Stimulated activated CD8-positive, alpha-beta memory T cell treated with anti-CD3 and anti-CD28 coated beads, Interleukin-7, amount 100 ng/mL, for 48 hours (primary cell): ENCODE measurements at places on chromosomes 6 and 20.

DNA sequence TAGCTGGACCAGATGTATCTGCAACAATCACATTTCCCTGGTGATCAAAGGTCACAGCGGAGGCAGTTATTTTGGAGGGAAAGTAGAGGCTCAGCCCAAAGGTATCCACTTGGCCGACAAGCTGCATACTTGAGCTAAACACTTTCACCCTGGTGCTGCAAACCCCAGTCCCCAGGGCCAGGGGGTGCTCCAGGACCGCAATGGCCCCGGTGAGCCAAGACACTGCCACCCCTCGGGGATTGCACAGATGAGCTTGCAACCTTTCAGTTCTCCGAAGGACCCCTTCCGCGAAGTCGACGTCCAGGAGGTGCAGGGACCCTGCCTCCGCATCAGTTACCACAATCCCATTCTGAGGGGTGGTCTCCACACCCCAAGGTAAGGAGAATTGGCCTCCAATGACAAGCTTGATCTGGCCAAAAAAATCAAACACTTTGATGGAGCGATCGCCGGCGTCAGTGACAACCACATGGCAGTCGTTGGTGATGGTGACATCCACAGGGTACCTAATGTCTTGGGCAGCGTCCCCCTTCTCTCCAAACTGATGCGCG, 823 bp downstream of the NHLRC1 start:
- no peak for DNase-seq

- peak; percentile 61 for DNase-seq
Measured at GRCh38 chr6:28884423-28885131, 39.2 kb downstream of the TRIM27 start.

DNA sequence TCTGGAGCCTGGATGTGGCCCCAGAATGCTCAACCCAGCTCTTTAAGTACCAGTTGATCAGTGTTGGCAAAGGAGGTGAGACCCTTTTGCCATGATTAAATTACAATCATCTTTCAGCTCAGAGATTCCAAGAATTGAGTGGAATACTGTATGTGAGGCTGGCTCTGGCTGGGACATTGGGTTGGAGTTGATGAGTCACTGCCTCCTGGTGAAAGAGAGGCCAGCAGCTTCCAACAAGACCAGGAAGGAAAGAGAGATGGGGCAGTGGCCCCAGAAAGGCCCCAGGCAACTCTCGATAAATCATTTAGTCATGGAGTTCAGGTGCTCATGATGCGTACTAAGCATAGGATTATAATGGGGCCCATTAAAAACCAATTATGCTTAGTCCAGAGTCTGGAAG, 2.1 kb downstream of the TGM6 start:
- no peak for DNase-seq

GRCh38 chr20:49427751-49428518, 54.5 kb downstream of the KCNB1 start:
- DNase-seq = no peak

DNA sequence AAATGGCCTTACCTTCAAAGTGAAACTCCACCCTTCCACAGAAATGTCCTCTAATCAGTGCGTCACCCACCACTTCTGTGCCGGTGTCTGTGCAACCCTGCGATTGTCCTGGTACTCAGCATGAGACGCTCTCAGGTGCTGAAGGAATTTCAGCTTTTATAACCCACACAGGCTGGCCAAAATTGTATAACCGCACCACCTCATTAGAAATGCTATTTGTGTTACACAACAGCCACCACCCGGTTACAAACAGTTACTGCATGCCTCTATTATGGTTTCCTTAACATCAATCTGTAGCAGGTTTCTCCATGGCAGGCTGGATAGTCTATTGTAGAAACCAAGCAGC, 51.5 kb downstream of the SLC23A2 start:
- peak; percentile 24 for DNase-seq

GRCh38 chr6:101429845-101430244, 36.3 kb downstream of the GRIK2 start:
- no peak for DNase-seq

GRCh38 chr20:61960836-61961235, 104.8 kb downstream of the TAF4 start:
- DNase-seq = no peak

GRCh38 chr6:142883011-142883410, 62.0 kb downstream of the HIVEP2 start:
- no peak for DNase-seq

- DNase-seq = no peak
Measured at GRCh38 chr20:42749556-42749955, 440.1 kb downstream of the PTPRT start.

DNA sequence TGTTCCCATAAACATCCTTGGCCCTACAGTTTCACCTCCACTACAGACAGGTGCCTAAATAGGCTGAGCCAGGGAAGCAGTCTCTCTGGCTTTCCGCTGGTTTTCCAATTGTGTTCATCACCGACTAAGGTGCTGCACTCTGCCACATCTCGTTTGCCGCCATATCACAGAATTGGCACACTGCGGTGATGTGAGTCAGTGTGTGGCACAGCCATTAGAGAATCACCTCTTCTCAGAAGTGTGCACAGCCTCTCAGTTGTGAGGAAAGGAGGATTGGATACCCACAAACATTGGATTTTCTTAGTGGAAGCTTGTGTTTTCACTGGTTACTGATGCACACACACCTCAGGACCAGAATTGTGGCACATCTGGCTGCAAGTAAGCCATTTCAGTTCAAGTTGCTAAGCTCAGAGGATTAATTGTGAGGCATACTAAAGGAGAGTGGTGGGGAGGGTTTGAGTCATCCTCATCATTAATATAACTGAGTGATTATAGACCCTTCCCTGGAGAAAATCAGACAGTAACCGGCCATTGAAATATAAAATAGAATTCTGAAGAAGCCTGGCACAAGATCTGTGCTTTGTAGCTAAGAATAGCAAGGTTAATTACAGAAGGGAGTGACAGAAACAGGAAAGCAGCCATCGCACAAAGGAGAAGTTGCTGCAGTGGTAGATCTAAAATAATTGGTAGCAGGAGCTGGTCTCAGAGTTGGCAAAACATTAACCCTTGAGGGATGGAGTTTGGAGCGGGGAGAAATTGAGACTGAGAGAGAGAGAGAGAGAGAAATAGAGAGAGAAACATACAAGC, 506.9 kb downstream of the LMBRD1 start:
- DNase-seq = no peak

DNA sequence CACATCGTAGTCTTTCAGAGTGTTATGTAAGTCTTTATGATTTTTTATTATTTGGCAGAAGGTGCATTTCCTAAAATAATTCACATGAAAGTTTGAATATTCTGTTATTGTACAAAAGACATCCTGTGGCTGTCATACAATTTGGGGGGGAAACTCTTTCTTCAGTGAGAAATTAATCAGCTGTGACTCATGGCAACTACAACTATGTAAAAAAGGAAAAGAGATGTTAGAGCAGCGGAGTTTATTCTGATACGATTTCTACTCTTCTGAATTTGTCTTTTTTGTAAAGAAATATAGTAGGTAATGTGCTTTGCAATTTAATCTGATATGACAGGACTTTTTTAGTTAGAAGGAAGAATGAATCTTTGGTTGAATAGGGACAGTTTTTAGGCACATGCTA, 14.2 kb downstream of the COL19A1 start:
- DNase-seq = no peak

DNA sequence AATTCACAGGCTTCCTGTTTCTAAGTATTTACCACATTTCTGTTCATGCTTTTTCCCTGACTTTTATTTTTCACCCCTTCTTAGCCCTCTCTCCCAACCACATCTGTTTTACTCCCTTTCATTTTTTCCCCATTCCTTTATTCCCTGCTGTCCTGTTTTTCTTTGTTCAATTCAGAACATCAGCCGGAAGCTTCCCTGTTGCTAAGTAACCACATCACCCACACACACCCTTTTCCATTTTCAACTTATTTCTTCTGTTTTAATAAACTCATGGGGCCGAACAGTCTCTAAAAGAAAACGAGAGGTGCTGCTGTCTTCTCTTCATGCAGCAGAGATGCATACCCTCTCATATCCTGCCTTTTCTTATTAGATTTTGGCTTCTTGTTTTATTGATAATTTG, 53.5 kb upstream of the CEP85L start:
- DNase-seq = no peak

GRCh38 chr20:59772373-59772705, 161.1 kb downstream of the SYCP2 start:
- DNase-seq = no peak

DNA sequence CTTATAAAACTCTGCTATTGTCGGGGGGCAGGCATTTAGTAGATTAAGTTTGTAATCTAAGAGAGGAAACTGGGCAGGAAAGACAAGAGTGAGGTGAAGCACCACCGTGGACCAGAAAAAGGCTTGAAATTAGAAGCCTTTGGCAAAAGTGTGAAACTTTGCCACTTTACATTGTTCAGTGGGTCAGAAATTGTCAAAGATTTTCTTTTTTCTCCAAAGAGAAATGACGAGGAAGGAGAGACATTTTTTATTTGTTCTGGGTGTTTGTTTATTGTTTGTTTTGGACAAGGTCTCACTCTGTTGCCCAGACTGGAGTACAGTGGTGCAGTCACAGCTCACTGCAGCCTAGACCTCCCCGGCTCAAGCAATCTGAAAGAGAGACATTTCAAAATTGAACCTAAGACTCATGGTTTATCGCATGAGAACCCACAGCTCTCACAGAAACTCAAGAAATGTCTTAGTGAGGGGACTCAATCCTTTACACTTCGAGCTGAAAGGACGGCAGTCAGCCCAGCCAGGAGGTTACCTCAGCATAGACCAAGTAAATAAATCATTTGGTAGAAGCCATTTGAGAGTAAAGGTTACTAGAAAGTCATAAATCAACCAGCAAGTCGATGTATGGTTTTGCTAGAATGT, 262.8 kb upstream of the TAB2 start:
- DNase-seq = no peak

DNA sequence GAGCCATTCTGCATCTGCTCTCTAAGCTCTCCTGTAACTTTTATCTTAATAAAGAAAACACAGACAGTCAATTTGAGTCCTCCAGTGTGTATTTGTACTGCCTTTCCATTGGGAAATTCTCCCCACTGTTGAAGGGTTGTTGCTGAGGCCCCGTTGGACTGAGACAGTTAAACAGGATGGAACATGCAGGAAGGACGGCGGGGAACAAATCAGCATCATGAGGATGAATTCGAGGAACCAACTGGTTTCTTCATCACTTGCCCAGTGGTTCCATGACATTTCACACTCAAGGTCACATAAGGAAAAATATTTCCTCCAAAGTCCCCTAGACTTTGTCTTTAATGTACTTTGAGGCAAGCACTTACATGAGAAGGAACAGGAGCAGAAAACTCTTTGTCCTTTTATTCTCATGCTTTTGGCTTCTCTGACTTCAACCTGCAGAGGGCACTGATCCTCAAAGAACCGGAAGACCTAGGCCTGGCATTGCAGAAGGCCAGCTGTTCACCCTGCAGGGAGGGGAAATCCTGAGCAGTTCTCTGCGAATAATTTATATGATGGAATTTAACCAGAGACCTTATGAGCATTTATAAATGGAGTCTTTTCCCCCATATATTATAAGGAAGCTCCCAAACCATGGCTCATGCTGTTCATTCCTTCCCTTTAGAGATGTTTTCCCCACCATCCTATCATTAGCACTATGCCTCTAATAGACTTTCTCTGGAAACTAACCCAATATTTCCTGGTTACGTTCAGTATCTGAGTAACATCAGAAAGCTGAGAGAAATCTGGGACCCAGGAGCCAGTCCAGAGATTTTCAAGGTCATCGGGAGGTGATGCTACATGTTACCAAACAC, 55.2 kb upstream of the ADGRF1 start:
- peak; percentile 2 for DNase-seq

GRCh38 chr20:4335722-4336121, 320.4 kb upstream of the RNF24 start:
- no peak for DNase-seq

DNA sequence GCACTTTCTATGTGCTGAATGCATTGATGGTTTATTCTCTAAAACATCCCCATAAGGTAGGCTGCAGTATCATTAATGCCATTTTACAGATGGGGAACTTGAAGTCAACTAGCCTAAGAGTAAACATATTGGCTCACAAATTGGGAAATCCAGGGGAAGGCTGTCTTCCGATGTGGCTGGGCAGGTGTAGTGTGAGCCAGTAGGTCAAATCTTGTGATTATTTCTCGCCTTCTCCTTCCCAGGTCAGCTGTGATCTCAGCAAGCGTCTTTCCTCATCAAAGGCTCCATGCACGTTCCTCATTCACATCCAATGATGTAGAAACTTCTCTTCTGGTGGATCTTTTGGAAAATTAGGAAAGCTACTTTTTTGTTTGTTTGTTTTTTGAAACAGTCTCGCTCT, 94.1 kb upstream of the SHLD1 start:
- DNase-seq = no peak

DNA sequence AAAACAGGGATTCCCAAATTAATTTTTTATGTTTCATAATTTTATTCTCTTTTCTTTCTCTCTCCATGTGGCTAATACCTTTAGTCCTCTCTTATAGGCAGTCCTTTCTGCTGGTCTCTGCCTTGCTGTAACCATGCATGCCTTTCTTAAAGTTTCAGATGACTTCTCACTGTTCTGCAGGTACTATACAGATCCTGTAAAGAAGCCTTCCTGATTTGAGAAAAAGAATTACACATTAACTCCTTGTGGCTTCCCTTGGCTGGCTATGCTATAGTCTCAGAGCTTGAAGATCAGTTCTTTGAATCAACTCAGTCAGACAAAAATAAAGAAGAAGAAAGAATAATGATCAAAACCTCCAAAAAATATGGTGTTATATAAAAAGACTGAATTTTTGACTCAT, 7.3 kb upstream of the GPR63 start:
- DNase-seq = no peak

- no peak for DNase-seq
Measured at GRCh38 chr20:48656661-48657211, 171.1 kb downstream of the PREX1 start.

- DNase-seq = no peak
Measured at GRCh38 chr20:9627219-9627618, 112.8 kb downstream of the LAMP5 start.

GRCh38 chr6:100657678-100658330, 193.1 kb upstream of the SIM1 start:
- DNase-seq = no peak

- DNase-seq = no peak
Measured at GRCh38 chr20:62360854-62361798, 6.0 kb downstream of the LAMA5 start.

GRCh38 chr20:10131732-10132345, 86.8 kb upstream of the SNAP25 start:
- no peak for DNase-seq

GRCh38 chr20:62511300-62511914, 35.6 kb upstream of the GATA5 start:
- DNase-seq = no peak

- DNase-seq = no peak
Measured at GRCh38 chr6:132054525-132054924, 103.4 kb upstream of the CCN2 start.

DNA sequence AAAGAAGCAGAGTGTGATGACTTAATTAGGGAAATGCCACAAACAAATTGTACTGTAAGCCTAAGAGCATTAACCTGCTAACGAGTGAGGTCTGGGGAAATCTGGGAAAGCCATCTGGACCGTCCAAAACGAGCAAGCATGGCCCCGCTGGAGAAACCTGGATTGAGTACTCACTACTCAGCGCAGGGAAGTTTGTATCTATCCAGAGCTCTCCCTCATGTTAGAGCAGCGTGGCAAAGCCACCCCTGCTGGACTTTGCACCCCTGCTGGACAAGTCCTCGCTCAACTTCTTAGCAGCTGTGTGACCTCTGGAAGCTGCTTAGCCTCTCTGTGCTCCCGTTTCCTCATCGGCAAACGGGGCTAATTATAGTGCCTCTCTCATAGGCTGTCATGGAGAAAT, 37.3 kb downstream of the PSMG4 start:
- DNase-seq = no peak
